ENCODE measurements at places on chromosomes 6 and 20. TPM values are rescaled to one million over a fixed set of nuclear protein-coding genes. Genes with fewer than 3 reads are reported as not detected.

The CLPSL1 gene
- total RNA-seq = not detected

The PKIB gene
- 64.1 TPM for total RNA-seq

The SLC25A27 gene
- 4.3 TPM for total RNA-seq

The CYP21A2 gene
- total RNA-seq = 0.11 TPM

The ZNF165 gene
- total RNA-seq = 0.48 TPM

DNA sequence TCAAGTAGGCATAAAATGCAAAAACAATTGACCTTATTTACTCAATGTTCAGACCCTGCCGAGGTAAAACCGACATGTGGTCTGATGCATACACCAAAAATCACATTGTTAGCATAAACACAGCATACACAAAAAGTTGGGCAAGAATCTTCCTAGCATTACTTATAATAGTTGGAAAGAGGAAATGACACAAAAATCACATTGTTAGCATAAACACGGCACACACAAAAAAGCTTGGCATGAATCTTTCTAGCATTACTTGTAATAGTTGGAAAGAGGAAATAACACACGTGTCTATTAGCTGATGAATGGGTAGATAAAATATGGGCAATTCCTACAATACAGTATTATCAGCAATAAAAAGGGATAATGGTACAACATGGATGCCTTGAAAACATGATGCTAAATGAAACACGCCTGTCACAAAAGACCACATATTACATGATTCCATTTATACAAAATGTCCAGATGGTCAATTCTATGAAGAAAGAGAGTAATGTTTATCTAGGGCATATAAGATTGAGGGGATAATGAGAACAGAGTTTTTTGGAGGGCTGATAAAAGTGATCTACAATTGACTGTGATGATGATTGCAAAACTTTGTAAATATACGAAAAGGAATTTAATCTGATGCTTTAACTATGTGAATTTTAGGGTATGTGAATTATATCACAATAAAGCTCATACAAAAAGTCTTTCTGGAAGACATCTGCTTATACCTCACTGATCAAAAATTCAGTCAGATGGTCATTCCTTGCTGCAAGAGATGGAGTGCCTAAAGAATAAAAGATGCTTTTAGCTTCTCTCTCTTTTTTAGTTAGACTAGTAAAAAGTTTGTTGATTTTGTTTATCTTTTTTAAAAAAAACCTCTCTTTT is 1019.5 kb upstream of the CITED2 start:
- no peak overlapping the region for H3K27ac ChIP-seq
- H3K4me3 ChIP-seq = no peak overlapping the region
- no peaks in the 10 kb centered on the region for H3K4me1 ChIP-seq
- no peaks in the 10 kb centered on the region for H3K36me3 ChIP-seq
- H3K27me3 ChIP-seq = no peaks in the 10 kb centered on the region

DNA sequence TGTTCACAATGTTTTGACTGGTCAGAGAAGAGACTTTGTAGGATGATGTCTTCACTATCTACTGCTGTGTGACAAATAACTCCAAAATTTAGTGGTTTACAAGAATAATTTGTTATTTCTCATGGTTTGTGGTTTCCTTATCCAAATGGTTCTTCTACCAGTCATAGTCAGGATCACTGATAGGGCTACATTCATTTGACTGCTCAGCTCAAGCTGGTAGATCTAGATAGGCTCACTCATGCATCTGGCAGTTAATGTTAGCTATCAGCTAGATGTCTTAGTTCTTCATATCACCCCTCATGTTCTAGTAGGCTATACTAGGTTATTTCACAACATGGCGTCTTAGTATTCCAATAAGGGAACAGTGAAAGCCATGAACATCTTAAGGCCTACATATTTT is 131.0 kb downstream of the ID4 start:
- no peak overlapping the region for H3K27ac ChIP-seq
- DNase-seq = no peak
- no peaks in the 10 kb centered on the region for H3K4me1 ChIP-seq
- H3K36me3 ChIP-seq = no peaks in the 10 kb centered on the region
- H3K27me3 ChIP-seq = no peaks in the 10 kb centered on the region

DNA sequence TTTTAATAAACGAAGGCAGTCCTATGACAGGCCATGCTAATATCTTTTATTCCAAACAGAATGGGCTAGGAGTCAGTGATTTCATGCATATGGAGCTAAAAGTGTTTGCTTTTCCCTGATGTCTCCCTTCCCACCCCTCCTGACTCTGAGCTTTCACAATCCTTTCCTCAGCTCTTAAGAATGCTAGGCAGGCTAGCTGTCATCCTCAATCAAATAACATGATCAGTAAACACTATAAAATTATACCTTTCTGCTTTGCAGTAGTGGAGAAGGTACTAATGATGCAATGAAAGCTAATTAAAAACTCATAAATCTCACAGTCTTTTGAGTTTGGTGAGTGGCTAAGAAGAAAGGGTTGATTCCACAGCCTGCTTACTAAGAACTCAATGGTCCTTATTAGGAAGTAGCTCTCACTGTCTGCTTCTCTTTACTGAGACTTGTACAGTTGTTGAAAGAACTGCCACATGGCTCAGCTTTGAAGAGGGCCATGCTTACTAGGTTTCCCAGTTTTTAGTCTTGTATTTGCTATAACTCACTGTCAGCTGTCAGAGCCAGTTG is 250.9 kb upstream of the JAG1 start:
- peak; percentile 86 for DNase-seq
- no peak overlapping the region for H3K4me3 ChIP-seq
- H3K4me1 ChIP-seq = peaks cover 24% of the 10 kb centered on the region
